ENCODE measurements at places on chromosomes 7 and 10. TPM values are rescaled to one million over a fixed set of nuclear protein-coding genes. Genes with fewer than 3 reads are reported as not detected.

Gene NME8
- not detected for total RNA-seq

Gene GATA3
- total RNA-seq = not detected

Gene LFNG
- total RNA-seq = 19.7 TPM

Gene NUTM2B
- total RNA-seq = 0.39 TPM

Gene PLPP4
- total RNA-seq = 4.3 TPM

Gene SBDS
- 89.3 TPM for total RNA-seq

Gene OTUD1
- 7.9 TPM for total RNA-seq

Gene PLXNA4
- total RNA-seq = 29.5 TPM

Gene NPM3
- 57.5 TPM for total RNA-seq

Gene NRF1
- 14.6 TPM for total RNA-seq

Gene SORBS1
- total RNA-seq = 1.6 TPM

Gene HOXA3
- total RNA-seq = 4.4 TPM

Gene RPEL1
- not detected for total RNA-seq

Gene FGL2
- total RNA-seq = 86.5 TPM

Gene HABP2
- not detected for total RNA-seq

Gene PON2
- 65.0 TPM for total RNA-seq

Gene CDK14
- 35.8 TPM for total RNA-seq

Gene EPO
- total RNA-seq = not detected

Gene SLC13A4
- 0.30 TPM for total RNA-seq

Gene CALCR
- not detected for total RNA-seq

Gene FAM237B
- total RNA-seq = not detected

Gene C10orf62
- total RNA-seq = not detected

Gene ST8SIA6
- not detected for total RNA-seq

Gene CLEC5A
- total RNA-seq = not detected

Gene ZNF425
- 2.5 TPM for total RNA-seq

Data from smooth muscle cell of the pulmonary artery (primary cell).